ENCODE measurements at places on chromosomes 1 and 21.

DNA sequence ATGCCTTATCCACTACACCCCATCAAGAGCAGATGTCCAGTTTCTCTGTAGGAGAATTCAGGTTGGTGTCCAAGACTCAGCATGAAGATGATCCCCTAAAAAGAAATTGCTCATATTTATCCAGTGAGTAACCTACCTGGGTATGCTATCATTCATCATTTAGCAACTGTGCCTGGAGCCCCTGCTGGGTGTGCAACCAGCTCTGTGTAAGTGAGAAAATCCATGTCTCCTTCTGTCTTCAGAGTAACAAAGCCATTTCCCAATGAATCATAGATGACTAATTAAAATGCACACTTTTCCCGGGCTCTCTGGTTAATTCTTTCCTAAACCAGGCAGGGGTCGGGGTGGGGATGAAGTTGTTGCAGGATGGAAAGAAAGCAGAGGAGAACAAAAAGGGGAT is 35.8 kb downstream of the OLFML3 start:
- no peak for DNase-seq

- no peak for DNase-seq
Measured at GRCh38 chr1:48035371-48036141, 38.4 kb upstream of the TRABD2B start.

DNA sequence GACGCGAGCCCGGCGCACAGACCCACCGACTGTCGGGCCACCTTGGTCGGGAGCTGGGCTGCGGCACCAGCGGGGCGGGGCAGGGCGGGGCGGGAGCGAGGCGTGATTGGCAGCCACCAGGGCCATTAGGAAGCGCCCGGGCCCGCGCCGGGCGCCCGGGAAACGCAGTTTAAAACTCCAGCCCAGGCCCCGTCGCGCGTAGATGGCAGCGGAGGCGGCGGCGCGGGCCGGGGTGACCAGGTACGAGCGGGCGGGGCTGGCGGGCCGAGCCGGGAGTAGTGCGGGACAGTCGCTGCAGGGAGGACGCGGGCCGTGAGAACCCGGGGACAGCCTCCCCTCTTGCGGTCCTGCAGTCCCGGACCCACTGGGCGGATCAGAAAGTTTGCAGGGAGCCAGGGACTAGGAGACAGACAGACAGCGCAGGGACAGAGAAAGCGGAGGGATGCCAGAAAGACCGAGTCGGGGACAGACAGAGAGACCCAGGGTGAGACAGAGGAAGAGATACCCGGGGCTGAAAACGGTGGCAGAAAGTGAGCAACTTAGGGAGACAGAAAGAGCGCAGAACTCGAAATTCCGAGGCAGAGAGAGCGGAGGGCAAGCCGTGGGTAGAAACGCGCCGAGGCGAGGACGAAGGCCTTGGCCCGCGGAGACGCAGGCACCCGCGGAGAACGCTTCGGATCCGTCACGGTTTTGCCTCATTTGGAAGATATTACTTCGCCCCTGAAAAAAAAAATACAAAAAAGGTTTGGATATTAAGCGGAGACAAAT is at the start of gene DMBX1:
Gene DMBX1 (plus strand): TSS at position 199 of the 768 bp plus-strand sequence. CDS start 17,175 bp downstream, outside the sequence.
- no peak for DNase-seq

- DNase-seq: no peak
Measured at GRCh38 chr1:204254031-204254661, 40.4 kb upstream of the GOLT1A start.

DNA sequence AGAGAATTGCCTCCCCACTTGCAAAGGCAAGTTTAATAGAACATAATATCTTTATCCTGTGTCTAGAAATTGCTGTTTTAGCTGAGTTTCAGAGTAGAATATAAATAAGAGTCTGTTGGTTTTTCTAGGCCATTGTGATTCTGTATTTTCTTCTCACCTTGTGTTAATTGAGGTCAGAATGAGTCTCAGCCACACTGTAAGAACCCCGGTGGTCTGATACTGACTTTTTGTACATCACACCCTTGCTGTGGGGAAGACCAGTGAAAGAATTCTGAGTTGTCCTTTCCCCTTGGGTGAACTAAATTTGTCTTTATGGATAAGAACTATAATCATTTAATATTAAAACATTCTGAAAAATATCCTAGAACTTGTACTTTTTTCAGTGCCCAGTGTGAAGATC is 6.8 kb downstream of the HIPK1 start:
- DNase-seq: no peak

- DNase-seq: no peak
Measured at GRCh38 chr1:45335855-45336324, 4.1 kb upstream of the TOE1 start.

DNA sequence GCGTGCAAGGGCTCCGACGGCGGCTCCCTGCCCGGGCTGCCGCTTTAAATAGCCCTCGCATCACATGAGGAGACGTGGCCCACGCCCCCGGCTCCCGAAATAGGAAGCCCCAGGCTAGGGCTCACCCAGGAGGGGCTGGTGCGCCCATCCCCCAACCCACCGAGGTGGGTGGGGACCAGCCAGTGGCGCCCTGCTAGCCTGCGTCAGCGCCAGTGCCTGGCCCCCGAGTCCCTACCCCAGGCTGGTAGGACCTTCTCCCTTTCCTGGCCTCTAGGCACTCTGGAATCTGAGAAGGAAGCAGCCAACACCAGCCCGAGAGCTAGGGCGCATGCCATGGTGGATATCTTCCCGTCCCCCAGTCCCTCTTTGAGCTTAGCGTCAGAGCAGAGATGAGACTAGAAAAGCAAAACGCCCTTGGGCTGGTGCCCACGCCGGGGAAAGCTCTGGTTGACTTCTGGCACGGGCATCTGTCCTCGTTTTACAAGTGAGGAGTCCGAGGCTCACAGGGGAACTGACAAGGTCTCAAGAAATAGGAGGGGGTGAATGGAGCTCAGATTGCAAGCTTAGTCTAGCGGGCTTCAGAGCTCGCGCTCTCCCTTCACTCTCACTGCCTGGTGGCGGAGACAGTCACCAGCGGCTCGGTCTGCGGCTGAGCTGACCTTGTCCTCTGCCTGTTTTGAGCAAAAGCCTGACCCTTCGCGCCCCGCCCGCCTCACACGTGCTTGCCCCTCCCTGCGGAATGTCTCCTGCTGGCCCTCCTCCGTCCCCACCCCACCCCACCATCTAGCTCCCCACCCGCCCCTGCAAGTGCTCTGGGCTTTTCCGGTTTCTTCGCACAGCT is at the start of gene FABP3:
Gene FABP3 (minus strand): TSS at position 21 of the 841 bp plus-strand sequence. CDS start 62 bp downstream, outside the sequence.
- DNase-seq: peak; percentile 1

DNA sequence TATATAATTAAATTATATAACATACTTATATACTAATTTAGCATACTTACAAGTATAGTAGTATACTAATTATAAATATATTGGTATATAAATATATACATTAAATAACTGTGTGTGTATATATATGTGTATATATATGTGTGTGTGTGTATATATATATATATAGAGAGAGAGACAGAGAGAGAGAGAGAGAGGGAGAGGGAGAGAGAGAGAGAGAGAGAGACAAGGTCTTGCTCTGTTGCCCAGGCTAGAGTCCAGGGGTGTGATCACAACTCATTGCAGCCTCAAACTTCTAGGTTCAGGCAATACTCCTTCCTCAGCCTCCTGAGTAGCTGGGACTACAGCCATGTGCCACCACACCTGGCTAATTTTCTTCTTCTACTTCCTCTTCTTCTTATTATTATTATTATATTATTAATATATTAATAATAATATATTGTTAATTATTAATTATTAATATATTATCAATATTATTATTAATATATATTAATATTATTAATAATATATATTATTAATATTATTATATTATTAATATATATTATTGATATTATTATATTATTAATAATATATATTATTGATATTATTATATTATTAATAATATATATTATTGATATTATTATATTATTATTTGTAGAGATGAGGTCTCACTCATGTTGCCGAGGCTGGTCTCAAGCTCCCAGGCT is 185.5 kb downstream of the CRB1 start:
- DNase-seq: no peak

DNA sequence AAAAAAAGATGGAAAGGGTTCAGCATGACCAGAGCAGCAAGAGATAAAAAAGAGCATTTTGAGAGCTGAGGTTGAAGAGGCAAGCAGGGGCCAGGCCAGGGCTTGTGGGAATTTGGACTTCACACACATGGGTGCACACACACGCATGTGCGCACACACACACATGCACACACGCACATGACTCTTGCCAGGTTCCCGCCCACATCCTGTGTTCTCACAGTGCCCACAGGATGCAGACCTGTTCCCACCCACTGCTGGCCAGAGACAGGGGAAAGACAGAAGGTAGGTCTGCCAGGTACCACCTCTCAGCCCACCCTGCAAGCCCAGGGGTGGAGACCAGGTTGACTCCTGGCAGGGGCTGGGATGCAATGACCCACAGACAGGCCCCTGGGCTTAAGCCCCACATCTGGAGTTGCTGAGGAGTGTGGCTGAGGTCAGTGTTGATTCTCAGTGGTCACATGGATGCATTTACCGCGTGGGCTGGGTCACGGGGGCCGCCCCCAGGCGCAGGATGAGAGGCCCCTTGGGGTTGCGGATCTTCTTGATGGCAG is 4.4 kb downstream of the COL16A1 start:
- DNase-seq: no peak

Measured in stimulated activated CD8-positive, alpha-beta memory T cell treated with anti-CD3 and anti-CD28 coated beads, Interleukin-15, amount 100 ng/mL, for 48 hours (primary cell).